ENCODE measurements at places on chromosomes 11 and 22.

DNA sequence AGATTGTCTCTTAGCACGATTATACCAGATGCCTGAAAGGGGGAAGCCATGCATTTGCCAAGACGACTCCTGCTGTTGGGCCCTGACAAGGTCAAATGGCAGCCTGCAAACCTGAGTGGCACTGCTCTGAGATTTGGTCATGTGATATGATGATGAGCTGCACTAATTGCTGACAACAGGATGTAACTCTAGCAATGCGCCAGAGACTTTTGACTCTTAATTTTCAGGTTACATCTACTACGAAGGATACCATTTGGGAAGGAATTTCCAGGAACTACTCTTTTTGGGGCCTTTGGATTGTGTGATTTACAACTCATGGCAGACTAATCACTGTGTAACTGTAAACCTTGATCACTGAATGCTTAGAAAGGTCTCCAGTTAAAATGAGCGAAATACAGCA lies 13.1 kb downstream of the TREH start:
- no peak for DNase-seq

- DNase-seq: no peak
Measured at GRCh38 chr11:76796511-76797198, 13.5 kb downstream of the TSKU start.

DNA sequence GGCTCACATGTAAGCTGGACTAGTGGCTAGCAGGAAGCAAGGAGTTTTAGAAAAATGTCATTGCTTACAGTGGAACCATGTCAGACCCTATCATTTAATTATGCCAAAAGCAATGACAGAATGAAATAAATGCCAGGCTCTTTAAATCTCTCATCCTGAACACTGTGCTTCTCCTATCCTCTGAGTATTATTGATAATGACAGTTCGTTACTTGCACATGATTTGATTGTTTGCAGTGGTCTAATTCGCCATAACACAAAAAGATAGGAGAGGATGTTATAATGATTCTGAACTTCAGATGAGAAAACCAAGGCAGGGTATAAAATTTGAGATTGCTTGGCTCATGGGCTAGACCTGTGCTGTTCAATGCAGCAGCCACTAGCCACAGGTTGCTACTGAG lies 68.2 kb downstream of the FLI1 start:
- no peak for DNase-seq

DNA sequence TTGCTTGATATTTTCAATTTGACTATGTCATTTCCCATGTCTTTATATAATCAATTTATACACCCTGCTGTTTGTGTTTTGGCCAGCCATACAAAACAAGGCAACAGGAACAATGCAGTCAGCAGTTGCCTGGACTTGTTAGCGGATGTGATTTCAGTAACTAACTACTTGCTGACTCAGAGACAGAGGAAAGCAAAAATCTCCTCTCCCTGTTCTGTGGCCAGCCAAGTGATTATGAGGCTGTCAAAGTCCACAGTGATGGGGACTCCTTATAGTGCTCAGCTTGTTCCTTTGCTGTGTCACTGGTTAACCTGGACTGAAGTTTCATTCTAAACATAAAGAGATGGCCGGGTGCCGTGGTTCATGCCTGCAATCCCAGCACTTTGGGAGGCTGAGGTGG lies 32.6 kb upstream of the APLP2 start:
- no peak for DNase-seq

- no peak for DNase-seq
Measured at GRCh38 chr22:26295563-26296126, 126.4 kb downstream of the SEZ6L start.

DNA sequence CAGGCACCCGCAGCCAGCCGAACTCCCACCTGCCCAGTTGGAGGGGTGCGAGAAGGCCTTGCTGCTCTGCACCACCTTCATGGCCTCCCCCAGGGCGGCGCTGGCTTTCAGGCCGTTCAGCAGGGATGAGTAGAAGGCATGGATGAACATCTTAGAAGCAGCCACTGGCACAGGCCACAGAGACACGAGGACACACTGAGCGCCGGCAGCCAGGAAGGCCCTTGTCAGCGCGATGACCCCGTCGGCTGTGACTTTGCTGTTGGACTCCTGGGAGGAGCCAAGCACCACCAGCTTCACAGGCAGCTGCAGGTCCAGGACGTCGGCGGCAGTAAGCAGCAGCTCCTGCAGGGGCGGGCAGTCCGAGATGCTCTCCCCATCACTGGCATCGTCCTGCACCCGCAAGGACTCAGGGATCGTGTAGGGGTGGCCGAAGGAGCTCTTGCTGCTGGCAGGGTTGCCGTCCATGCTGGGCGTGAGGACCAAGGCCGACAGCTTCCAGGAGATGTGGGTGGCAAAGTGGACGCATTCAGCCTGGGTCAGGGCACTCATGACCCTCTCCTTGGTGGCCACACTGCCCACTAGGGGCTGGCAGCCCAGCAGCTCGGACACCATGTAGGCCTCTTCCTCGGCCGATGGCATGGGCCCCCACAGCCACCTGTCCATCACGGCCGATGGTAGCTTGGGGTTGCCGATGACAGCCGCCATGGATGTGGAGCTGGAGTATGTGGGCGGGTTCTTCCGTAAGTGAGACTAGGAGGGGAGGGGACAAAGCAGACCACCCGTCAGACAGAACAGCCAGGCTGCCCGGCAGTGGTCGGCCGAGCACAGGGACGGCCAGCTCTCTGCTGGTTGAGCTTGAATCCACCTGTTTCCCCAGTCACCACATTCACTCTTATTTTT lies 79.7 kb upstream of the PITPNB start:
- DNase-seq: no peak

DNA sequence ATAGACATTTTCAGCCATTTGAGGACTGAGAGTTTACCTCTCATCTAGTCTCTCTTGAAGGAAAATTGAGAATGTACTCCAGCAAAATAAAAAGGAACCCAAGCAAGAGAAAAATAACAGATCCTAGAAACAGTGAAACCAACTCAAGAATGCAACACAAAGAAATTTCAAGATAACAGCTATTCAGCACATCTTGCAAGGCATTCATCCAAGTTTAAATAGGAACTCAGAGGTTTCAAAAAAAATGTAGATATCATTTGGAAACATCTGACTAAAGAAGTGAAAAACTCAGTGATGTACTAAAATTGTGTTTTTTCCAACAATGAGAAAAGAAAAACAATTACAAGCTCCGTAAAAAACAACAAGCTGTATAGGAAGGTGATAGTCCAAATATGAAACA lies 76.4 kb downstream of the TMEM135 start:
- DNase-seq: no peak

DNA sequence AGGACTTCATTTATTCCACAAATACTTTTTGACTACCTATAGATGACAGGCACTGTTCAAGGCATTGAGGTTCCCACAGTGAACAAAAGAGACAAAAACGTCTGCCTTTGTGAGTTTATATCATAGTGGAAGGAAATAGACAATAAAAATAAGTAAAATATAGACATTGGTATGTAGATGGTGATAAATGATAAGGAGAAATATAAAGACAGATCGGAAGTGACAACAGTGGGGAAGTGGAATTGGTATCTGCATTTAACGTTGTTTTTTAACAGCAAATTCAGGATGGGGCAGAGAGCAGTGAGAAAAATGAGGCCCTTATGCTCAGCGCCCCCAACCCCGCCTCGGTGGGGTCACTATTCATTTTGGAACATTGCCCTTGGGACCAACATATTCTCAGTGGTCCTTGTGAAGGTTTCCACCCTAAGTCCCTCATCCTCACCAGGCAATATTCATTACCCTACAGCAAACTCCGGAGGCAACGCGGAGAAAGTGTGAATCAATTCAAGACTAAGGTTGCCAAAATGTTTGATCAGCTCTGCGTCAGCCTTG lies 627 bp upstream of the PEX26 start:
- no peak for DNase-seq

GRCh38 chr11:132858223-132858622 lies 674.1 kb downstream of the OPCML start:
- DNase-seq: no peak

DNA sequence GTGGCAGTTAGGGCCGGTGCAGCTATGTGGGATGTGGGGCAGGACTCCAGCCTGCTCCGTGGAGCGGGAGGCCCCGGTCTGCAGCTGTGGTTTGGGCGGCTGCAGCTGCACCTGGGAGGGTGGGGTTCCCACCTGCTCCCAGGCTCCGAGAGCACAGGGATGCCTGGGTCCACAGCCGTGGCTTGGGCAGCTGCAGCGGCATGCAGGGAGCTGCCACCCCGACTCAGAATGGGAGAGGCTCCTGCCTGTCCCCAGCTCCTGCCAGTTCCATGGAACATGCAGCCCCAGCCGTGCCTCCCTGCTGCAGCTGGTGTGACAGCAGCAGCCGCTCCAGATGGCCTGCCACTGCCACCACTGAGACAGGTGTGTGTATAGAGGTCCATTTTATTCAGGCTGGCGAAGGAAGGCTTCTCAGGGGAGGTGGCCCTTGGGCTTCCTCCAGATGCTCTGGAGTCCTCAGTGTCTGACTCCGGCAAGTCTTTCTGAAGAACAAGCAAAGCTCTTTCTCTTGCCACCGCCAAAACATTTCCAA lies 21.8 kb upstream of the UPK3A start:
- no peak for DNase-seq

DNA sequence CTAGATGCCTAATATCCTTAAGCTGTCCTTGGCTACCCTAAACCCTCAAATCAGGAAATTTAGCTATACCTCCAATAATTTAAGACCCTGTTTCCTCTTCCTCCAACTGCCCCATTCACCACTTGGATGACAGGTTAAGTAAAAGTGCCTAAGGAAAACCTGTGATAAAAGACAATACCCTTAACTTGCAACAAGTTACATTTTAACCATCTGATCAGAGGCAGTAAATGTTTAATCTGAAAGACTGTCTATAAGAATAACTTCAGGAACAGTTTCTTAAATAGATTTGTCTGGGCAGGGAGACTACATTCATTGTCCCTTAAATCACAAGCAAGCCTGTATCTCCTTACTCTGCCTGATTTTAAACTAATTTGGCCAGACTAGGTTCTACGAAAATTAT lies 129.1 kb downstream of the APOL5 start:
- no peak for DNase-seq

DNA sequence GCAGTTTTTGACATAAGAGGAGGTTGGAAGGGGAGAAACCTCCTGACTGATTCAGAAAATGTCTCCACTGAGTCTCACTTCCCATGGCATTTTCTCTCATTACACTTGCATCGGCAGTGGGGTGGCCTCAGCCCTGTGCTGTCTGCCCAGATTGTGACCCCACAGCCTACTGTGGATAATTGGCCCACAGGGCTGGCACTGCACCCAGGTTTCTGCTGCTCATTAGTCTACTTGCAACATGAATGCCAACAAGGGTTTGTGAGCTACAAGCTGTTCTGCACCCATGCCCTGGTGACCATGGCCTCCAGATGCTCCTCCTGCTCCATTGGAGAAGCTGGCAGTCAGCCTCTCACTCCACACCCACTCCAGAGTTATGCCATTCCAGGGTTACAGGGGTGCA lies 296.0 kb downstream of the CTTN start:
- no peak for DNase-seq

DNA sequence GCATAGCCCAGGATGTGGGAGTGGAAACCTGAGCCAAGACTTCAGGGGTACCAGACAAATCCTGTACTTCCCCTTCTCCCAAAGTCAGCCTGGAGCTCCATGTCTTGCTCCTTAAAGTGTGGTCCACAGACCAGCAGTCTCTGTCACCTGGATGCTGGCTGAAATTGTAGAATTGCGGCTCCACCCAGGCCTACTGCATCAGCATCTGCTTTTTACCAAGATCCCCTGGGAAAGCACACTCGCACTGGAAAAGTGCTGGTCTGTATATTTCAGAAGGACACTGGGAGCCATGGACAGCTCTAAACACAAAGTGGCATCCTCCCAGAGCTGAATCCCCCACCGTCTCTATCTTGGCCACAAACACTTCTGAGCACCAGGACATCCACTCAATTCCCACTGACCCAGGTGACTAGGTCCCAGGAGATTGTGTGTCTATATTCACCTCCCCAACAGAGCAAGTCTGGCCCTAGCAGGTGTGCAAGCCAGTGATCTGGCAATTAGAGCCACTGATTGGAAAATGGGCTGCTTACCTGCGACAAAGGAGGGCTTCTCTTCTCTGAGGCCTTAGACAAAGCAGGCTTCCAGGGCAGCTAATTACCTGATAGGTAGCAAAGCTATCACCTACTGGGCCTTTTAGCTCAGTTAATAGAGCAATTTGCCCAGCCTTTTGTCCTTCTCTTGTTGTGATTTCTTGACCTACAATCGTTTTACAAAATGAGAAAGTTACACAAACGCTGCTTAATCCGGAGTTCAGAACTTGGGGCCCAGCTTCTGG lies 443.3 kb downstream of the MN1 start:
- no peak for DNase-seq

DNA sequence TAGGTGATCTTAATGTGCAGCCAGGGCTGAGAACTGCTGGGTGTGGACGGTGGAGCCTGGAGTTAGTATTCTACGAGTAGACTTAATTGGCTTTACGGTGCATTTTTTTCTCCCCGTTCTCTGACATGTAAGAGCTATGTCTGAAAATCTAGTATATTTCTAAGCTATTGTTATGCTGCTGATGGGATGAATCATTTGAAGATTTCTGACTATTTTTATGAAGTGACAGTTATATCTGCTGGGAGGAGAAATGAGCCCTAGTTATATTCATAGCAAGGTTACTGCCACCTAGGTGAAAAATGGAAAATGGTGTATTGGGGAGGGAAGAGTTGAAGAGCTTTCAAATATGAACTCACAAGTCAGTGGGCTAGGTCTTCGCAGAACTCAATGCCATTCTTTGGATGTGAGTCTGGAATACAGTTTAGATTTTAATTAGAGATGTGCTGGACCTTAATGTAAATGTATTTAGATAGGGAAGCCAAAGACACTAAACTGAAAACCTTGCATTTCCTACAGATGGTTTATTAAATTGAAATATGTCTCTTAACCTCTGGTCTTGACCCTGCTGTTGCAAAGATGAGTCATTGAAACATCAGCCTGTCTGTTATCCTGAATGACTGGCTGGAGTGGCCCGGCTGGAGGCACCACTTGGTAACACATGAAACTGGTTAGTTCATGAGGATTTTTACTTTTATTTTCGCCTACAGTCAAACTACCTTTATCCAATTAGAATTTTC lies 293.7 kb downstream of the DDX10 start:
- DNase-seq: no peak

DNA sequence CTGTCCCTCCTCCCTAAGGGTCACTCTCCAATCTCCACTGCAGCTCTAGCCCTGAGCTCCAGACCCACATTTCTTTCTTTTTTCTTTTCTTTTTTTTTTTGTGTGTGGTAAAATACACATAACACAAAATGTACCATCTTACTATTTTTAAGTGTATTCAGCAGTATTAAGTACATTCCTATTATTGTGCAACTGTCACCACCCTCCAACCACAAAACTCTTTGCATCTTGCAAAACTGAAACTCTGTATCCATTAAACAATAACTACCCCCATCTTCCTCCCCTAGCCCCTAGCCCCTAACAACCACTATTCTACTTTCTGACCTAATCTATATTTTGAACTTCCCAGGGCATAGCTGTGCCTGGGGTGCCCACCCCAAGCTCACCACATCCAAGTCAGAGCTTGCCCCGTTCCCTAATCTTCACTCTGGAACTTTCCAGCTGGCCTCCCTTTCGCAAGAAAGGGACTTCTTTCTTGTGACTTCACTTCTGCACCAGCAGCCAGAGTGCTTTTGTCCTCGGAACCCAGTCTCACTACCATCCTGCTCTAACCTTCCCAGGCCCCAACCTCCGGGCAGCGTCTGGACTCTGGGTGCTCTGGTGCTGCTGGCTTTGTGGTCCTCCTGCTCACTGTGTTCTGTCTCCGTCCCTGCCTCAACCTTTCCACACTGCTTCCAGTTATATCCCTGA lies 30.7 kb downstream of the PARVG start:
- no peak for DNase-seq

- no peak for DNase-seq
Measured at GRCh38 chr11:103729617-103730016, 306.8 kb upstream of the DDI1 start.

GRCh38 chr11:124070915-124071622 lies 29.9 kb upstream of the OR10G7 start:
- no peak for DNase-seq

All from cortex of kidney (tissue), 1 donor.